Brain pericyte (primary cell): ENCODE measurements at places on chromosomes 7 and 10.

- DNase-seq, result no peak
Measured at GRCh38 chr10:126536148-126536547, 134.3 kb downstream of the C10orf90 start.

- no peak for DNase-seq
Measured at GRCh38 chr10:119166118-119166500, 595 bp upstream of the SFXN4 start.

DNA sequence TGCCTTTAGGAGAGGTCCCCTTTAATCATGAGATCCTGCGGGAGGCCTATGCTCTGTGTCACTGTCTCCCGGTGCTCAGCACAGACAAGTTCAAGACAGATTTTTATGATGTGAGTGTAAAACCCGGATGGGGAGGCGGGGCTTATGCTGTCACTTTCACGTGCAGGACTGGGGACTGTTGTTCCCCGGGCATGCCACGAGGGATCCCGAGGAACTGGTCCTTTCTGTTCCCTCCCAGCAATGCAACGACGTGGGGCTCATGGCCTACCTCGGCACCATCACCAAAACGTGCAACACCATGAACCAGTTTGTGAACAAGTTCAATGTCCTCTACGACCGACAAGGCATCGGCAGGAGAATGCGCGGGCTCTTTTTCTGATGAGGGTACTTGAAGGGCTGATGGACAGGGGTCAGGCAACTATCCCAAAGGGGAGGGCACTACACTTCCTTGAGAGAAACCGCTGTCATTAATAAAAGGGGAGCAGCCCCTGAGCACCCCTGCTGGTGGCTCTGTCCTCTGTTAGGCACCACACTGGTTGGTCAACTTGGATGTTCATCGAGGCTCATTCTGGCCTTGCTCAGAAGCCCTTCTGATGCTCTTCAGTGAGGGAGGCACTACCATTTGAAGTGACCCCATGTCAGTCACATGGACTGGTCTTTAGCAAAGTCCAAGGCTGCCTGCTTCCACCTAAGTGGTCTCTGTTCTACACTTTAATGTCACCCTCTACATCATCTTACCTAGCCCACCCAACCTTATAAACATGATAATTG lies 2.8 kb downstream of the COPS6 start:
- DNase-seq, result no peak

DNA sequence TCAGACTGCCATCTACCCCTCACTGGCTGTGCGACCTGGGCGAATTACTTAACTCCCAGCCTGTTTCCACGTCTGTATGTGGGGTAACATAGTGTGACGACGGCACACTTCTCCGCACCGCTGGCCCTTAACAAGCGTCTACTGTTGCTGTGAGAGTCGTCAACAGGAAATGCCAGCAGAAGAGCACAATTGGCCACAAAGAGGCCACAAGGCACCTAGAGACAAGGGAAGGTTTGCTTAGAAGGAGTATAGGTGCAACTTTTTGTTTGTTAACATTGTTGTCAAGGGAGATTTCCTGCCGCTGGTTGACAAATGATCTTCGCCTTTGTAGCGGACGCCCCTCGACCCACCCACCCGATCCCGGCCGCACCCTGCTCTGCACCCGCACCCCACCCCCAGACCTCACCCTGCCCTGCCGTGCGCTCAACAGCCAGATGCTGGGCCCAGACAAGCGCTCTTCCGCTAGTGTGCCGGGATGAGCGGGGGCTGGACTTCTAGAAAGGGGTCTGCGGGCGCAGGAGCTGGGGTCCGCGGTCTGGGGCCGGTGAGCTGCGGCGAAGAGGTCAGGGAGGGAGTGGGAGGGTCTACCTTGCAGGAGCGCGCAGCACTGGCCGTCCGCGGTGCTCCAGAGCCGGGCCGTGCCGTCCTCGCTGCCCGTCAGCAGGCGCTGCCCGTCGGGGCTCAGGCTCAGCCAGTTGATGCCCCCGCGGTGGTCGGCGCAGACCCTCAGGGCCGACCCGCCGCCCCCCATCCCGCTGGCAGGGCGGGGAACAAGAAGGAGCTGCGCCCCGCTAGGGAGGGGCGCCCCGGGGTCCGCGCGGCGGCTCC lies 785 bp downstream of the WDR86 start:
- no peak for DNase-seq

DNA sequence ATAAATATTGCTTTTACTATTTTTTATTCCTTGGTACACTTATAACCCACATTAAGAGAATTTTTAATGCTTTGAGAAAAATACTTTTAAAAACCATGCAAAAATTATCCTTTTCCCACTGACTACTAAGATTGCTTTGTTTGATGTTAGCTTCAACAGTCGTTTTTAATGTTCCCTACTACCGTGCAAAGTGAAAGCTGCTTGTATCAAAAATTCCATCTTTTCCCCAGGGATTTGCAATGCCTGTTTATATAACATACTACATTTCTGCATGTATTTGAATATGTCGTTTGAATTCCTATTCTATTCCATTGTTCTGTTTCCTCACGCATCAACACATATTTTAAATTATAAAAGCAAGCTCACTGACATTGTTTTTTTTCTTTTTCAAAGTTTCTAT lies 54.4 kb downstream of the TFPI2 start:
- DNase-seq, result no peak

GRCh38 chr10:124384591-124385190 lies 34.0 kb downstream of the OAT start:
- DNase-seq, result no peak

DNA sequence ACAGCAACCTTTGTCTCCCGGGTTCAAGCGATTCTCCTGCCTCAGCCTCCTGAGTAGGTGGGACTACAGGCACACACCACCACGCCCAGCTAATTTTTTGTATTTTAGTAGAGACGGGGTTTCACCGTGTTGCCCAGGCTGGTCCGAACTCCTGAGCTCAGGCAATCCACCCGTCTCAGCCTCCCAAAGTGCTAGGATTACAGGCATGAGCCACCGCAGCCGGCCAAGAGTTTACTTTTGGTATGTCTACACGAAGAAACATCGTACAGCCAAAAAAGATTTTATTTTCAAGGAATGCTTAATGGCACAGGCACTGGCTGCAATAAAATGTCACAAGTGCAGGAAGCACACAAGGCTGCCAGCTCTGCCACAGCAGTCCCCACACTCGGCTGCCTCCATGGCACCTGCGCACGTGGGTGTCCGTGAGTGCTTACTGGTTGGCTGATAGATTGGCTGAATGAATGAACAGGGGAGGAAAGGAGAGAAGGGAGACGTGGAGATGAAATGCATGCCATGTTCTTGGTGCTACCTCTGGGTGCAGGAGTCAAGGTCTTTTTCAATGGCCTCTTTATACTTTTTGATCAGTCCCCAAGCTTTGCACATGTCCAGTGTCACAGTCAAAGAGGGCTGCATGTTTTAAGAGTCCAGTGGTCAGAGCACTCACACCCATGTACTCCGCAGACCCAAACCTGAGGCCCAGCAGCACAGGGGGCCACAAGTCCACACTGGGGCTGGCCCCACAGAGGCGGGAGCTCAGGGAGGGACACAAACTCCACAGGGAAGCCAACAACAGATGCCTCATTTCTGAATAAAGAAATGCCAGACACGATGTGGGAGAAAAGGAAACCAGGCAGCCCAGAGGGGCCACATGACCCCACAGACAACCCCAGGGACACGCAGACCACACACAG lies 198.2 kb downstream of the MAD1L1 start:
- no peak for DNase-seq

DNA sequence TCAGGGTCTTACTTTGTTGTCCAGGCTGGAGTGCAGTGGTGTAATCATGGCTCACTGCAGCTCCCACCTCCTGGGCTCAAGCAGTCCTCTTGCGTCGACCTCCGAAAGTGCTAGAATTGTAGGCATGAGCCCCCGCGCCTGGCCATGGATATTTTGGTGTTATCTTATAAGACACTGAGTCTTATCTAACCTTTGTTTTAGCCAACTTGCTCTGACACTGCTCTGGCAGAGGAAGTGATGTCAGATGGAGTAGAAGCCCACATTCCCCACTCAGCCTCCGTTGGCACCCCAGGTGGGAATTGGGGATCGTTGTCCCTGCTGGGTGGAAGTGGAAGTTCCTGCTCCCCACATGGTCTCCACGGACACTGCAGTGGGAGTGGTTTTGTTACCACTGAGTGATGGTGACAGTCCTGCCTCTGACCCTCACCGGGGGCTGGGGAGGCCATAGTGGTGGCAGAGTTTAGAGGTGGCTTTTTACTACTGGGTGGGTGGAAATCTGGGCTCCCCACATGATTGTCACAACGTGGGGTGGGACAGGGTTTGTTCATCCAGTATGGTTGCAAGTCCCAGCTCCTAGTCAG lies 98.9 kb downstream of the ANKRD61 start:
- no peak for DNase-seq

DNA sequence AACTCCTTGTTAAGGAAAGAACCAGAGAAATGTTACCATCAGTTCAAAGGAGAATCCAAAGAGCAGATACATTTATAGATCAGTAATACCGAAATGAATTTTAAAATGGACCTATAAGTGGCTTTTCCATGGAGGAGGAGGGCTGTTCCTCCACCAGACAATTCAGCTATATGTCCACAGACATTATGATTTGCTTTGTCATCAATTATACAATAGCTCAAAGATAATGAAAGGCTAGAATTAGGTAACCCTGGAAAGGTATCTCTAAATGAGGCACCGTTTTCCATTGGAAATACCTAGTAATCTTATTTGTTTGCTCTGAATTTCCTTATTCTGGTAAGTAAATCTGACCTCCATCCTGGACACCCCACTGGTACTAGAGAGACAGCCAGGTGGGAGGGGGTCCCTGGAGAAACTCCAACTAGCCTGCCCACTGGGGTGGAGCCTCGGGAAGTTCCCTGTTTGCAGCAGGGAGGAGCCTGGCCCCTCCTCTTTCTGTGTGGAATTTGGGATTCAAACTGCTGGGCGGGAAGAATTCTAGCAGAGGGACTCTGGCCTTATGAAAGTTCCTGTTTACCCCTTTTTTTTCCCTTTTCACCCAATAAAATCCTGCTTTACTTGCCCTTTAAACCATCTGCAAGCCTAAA lies 218.0 kb downstream of the PHF14 start:
- DNase-seq, result no peak

DNA sequence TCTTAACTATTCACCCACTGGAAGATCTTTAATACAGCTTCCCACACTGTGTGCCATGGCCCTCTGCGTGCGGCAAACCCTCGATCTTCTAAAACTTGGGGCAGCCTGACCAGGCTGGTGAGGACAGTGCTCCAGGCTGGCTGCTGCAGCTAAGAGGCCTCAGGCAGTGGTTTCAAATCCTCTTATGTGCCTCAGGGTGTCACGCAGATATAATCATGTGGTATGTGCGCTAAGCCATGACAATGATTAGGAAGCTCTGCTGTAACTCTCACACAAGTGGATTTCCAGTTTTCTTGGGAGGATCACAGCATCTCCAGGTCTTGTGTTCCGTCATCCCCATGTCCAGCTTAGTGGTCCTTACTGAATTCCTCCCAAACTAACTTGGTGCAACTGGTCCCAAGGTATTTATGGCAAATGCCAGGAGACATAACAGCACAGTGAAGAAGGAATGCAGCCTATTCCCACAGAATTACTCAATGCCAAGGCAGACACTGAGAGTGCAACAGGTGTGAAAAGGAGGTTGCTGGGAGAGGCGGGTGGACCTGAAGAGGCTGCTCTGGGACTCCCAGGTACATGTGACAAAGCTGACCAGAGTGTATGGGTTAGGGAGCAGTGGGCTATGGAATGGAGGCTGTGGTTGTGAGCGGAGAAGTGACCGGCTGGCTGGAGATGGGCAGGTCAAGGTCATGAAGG lies 2.3 kb downstream of the HPS1 start:
- no peak for DNase-seq

GRCh38 chr10:9860045-9860444 lies 1157.6 kb upstream of the CELF2 start:
- no peak for DNase-seq

DNA sequence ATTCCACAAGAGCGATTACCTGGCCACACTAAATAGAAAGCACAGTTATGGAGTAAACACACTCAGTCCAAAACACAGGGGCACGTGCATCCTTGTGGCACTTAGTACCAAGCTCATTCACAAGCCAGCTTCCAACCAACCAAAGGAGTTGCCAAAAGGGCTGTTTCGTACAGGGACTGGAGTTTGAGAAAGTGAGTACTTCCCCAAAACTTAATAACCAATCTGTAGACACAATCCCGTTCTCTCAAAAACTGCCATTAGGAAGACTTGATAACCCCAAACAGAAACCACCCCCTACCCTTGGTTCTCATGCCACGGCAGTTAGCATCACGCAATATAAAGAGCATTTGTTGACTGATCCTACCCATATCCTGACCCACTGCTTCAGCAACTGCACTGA lies 166.2 kb upstream of the ASAH2 start:
- no peak for DNase-seq

- no peak for DNase-seq
Measured at GRCh38 chr10:51366044-51366443, 291.8 kb downstream of the PRKG1 start.

- DNase-seq, result no peak
Measured at GRCh38 chr10:123938890-123939289, 47.3 kb upstream of the CPXM2 start.

- no peak for DNase-seq
Measured at GRCh38 chr10:127423218-127423915, 125.7 kb upstream of the NPS start.

DNA sequence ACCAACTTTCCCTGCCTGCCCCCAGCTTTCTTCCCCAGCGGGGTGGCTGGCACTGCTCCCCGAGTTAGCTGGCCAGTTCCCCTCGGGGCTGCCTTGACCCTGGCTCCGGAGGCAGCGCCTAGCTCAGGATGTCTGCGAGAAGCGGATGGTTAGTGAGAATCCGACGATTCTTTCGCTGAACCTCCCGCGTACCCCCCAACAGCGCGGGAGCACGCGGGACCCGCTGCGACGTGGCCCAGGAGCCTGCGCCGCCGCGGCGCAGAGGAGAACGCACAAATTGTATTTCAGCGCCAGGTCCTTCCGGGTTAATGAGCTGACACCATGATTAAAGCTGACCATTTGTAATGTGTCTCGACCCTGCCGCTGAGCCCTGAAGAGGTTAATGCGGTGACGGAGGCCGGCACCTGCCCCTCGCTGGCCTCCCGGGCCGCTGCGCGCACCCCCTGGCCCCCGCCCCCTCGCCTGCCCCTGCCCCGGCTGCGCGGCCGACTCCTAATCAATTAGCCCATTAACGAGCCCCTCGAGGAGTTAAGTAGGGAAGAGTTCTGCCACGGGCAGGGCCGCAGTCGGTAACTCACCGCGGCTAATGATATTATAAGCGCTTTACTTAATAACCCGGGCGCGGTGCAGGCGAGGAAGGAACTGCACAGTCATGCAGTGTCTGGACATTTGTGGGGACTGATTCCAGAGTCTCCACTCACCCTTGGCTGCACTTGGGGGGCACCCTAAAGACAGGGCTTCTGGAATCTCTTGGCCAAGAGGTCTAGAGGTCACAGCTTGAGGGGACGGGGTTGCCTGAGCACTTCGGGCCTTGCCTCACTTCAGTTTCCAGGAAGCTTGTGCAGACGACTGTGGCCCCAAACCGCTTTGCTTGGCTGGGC lies 1.7 kb upstream of the HMX2 start:
- no peak for DNase-seq

- DNase-seq, result no peak
Measured at GRCh38 chr10:11335167-11335652, 276.2 kb downstream of the USP6NL start.
